Stimulated activated CD4-positive, alpha-beta T cell treated with anti-CD3 and anti-CD28 coated beads, Interleukin-4, amount 100 ng/mL, for 4 hours (primary cell): ENCODE measurements at places on chromosomes 11 and 22.

- DNase-seq: no peak
Observed at GRCh38 chr11:61724437-61724836, 28.0 kb upstream of the MYRF start.

DNA sequence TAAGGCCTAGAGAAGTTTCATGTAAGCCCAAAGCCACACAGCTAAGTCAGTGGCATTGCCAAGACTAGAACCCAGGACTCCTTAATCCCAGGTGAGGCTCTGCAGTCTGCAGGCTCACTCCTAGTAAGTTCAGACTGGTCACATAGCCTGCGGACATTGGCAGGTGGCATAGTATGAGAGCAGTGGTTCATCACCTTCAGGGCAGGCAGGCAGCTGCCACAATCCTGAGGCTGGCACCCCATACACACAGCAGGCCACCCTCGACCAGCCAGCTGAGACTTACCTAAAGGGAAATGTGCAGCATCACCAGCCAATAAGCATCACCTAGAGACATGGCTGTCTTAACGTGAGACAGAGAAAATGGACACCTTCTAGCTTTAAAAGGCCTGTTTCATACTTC is 231.6 kb upstream of the UBASH3B start:
- DNase-seq: no peak

- DNase-seq: no peak
Observed at GRCh38 chr11:115522302-115522701, 18.1 kb upstream of the CADM1 start.

GRCh38 chr22:38080474-38080849 is 3.5 kb downstream of the SLC16A8 start:
- DNase-seq: no peak

GRCh38 chr22:29270475-29271271 is 2.6 kb downstream of the EWSR1 start:
- DNase-seq: no peak

- no peak for DNase-seq
Observed at GRCh38 chr11:2462543-2462985, 17.8 kb downstream of the KCNQ1 start.

- no peak for DNase-seq
Observed at GRCh38 chr11:132848336-132848735, 684.0 kb downstream of the OPCML start.

GRCh38 chr11:133901999-133902398 is 54.8 kb downstream of the IGSF9B start:
- DNase-seq: no peak

- DNase-seq: peak; percentile 24
Observed at GRCh38 chr11:33040033-33040861, 875 bp downstream of the TCP11L1 start.

DNA sequence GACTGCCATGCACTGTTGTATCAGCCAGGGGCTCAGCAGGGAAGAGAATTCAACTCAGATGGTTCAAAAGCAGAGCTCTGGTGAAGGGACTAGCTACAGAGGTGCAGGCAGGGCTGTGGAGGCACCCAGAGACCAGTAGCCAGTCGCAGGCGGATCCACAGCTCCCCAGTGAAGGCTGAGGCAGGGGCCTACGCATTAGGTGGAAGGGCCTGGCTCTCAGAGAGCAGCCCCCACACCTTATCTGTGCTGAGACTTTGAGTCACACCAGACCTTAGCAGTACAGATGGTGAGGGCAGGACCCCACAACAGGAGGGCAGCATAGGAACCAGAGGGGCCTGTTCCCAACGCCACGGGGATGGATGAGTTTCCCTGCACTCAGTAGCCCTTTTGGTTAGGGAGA is 189.6 kb downstream of the DSCAML1 start:
- no peak for DNase-seq

- DNase-seq: no peak
Observed at GRCh38 chr11:68194675-68195294, 18.3 kb downstream of the KMT5B start.

DNA sequence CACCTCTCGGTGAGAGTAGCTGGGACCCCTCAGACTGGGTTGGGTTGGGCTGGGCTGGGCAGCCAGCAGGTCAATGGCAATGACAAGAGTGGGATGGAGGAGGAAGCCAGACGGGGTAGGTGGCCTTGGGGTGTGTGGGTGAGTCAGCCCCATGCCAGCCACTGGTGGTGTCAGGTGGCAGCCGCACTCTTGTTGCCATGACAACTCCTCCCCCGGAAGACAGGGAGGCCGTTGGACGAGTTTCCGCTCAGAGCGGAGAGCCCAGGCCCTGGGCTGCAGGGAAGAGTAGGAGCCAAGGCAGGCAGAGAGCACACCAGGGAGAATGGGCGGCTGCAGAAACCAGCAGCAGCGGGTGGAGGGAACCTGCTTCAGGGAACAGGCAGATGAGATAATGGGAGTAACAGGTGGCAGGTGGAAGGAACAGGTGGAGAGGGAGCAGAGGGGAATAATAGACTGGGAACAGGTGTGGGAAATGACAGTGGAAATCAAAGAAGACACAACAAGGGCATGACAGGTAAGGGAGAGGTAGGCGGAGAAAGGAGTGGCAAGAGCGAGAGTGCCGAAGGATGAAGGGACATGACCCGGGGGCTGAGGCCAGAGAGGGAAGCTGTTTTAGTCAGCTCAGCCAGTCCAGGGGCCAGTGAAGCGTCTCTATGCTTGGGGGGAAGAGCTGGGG is 8.7 kb downstream of the SPTBN2 start:
- DNase-seq: peak; percentile 25

- DNase-seq: no peak
Observed at GRCh38 chr11:35515224-35515623, 10.2 kb downstream of the PAMR1 start.

DNA sequence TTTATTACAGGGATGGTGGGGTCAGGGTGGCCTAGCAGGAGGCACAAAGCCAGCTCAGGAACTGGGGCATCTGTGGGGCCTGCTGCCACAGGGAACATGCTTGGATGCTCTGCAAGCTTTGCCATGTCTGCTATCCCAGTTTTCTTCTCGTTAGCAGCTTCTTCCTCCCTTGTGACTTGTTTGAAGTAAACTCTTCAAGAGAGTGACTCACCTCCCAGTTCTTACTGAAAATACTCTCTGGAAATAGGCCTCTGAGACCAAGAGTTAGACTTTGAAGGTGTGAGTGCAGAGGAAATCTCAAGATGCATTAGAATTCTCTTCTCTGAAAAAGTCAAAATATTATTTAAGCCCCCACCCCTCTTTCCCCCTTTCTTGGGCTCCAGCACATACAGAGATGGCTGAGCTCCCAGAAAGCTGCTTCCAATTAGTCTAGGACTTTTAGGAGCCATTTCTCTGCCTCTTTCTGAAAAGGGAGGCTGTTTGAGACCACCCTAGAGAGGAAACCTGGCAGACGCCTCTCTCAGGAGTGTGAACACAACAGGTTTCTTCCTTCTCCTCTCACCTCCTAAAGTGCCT is 15.1 kb downstream of the CWC15 start:
- DNase-seq: no peak

GRCh38 chr11:67648140-67648795 is 2.3 kb downstream of the ACY3 start:
- DNase-seq: peak; percentile 30

- no peak for DNase-seq
Observed at GRCh38 chr11:83219095-83219494, 25.6 kb downstream of the ANKRD42 start.

GRCh38 chr22:23518376-23519187 is 61.5 kb downstream of the IGLL1 start:
- DNase-seq: no peak

- no peak for DNase-seq
Observed at GRCh38 chr11:123616505-123617198, 37.8 kb downstream of the SCN3B start.

- DNase-seq: no peak
Observed at GRCh38 chr11:1978720-1979473, 18.7 kb downstream of the H19 start.

GRCh38 chr11:78325274-78325781 is 92.3 kb downstream of the GAB2 start:
- peak; percentile 1 for DNase-seq

GRCh38 chr11:72144807-72145565 is 9.5 kb downstream of the FOLR3 start:
- no peak for DNase-seq

DNA sequence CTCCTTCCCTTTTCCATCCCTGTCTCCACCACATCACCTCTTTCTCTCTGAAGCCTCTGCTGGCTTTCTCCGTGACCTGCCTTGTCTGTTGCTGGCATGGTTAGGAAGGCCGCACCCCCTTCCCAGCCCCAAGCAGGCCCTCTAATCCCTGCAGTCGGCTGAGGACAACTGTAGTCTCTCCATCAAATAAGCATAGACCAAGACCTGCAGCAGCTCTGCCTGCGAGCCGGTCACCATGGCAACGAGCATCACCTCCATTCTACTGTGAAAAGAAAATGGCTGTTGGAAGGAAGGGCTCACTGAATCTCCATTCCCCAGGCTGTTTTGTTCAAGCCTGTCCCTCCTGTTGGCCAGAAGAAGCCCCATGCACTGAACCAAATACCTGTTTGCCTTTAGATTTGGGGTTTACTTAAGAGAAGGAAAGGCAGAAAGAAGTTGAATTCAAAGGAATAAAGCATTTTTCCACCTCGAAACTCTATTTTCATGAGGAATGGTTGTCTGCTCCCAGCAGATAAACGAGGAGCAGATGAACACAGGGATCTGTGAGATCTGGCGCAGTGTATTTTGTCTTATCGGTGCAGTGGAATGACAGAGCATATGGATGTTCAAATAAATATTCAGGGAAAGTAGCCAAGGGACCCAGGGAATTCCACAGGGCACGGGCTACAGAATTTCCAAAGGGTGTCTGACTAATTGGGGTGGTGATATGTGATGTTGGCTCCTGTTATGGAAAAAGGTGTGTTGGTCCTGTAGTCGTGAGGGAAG is 113.1 kb upstream of the TTC12 start:
- no peak for DNase-seq

- DNase-seq: peak; percentile 55
Observed at GRCh38 chr22:37218771-37219411, 6.6 kb upstream of the SSTR3 start.

DNA sequence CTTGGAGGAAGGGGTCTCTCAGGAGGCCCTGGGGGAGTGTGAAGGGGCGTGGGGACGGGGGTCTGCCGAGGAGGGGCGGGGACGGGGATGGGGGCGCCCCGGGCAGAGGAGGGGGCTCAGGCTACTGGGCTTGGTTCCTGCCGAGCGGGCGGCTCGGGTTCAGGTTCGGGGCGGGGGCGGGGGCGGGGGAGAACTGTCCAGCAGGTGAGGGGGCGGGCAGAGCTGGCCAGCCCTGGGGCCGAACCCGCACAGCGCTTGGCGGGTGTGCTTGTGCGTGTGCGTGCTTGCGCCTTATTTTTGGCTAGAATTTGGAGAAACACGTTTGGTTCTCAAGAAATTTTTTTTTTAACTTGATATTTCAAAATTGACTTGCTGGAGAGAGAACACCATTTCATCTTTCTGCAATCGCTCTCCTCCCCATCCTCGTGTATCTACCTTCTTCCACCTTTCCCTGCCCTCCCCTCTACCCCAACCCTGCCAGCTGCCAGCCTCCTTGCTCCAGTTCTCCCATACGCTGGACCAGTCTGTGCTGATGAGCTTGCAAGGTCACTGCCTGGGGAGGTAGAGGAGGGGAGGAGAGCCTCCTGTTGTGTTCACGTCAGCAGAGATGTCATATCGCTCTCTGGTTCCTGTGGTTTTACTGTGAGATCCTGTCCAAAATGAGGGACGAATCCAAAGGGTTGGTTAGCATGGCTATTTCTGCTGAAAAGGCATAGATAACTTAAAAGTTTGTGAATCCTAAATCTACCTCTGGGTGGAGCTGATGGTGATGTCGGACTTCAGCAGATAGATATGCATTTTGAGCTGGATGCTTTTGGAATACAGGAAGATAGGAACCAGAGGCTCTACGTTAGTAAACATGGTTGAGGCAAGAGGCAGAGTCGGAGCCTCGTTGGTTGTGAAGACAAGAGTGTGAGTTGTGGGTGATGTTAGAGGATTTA is 668 bp downstream of the MADD start:
- DNase-seq: peak; percentile 12

- no peak for DNase-seq
Observed at GRCh38 chr11:125418396-125418795, 77.7 kb downstream of the FEZ1 start.

GRCh38 chr11:112792070-112792469 is 169.2 kb upstream of the NCAM1 start:
- DNase-seq: no peak

GRCh38 chr11:28835790-28836189 is 727.6 kb downstream of the METTL15 start:
- DNase-seq: no peak

DNA sequence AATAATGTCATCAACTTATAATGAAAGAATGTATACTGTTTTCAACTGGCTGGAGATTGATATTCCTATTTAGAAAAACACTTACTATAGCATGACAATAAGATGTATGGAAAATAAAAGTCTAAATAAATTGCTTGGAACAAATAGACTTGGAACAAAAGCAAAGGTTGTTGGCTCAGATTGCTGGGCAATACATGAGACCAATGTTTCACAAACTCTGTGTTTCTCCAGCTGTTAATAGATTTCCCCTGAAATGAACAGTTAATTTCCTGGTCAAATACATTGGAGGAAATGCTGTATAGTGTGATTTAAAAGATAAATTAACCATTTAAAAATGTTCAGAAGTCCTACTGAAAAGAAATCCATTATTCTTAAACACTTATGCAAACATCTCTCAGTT is 40.1 kb upstream of the CTSC start:
- DNase-seq: no peak

DNA sequence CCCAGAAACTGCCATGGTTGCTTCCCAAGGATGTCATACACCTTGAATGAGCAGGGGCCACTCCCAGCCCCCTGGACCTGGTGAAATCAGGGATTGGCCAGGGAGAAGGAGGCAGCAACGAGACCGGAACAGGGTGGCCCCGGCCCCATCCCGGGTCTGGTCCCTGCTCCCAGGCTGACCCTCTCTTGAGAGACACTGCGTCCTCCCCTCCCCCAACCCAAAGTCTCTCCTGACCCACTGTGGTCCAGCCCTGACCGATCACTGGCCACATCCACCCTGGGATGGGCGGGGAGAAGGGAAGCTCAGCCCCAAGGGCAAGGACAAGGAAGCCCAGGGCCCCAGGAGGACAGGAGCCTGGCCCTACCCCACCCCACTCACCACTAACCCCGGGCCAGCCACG is 12.4 kb downstream of the CYTH4 start:
- DNase-seq: no peak

- DNase-seq: no peak
Observed at GRCh38 chr22:46031965-46032851, 55.2 kb upstream of the WNT7B start.

DNA sequence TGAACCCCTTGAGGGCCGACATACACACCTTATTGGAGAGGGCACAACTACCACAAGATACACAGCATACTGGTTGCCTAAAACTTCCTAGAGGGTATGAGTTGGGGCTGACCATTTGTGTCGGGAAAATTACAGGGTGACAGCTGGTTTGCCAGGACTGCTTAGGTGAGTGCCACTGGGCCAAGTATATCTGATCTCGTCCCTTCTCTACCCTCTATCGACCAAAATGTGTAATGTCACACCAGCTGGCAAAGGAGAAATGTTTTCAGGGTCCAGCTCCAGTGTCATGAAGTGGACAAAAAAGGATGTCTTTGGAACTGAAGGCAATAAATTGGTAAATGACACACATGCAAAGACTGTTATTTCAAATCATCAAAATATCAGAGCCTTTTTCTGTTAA is 126.1 kb downstream of the PGR start:
- DNase-seq: no peak

- DNase-seq: no peak
Observed at GRCh38 chr11:95301474-95301873, 70.5 kb upstream of the SESN3 start.

- no peak for DNase-seq
Observed at GRCh38 chr11:82080160-82080559, 653.5 kb downstream of the FAM181B start.
